Uterus (tissue), 4 donors: ENCODE measurements at places on chromosomes 2 and 18. TPM values are rescaled to one million over a fixed set of nuclear protein-coding genes. Genes with fewer than 3 reads are reported as not detected.
A peak's percentile ranks its signal among the peaks of the same experiment; 100 is the strongest.

DNA sequence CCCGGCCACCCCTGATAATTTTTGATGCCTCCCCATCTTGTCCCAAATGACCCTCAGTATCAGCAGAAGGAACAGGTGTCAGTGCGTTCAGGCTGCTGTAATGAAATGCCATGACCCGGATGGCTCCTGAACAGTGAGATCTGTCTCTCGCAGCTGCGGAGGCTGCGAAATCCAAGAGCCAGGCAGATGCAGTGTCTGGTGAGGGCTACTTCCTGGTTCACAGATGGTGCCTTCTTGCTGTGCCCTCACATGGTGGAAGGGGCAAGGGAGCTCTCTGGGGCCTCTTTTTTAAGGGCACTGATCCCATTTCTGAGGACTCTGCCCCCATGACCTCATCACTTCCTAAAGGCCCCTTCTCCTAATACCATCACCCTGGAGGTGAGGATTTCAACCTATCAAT lies 152.2 kb downstream of the TWIST2 start:
- DNase-seq: no peak

DNA sequence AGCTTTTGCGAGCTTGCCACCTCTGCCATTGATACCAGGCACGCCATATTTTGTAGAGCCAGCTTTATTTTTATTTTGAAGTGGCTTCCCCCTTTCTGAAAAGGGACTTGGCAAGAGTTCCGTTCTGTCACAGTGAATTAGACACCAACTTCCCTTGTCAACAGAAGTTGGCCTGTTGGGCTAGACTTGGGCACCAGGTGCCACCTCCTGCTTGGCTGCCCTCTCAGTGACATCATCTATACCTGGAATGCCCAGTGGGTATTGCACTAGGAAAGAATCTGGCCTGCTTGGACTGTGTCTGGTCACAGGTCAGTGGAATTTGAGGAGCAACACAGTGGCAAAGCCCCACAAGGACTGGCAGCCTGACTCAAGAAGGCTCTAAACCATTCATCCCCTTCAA lies 101.0 kb downstream of the BCL2L11 start:
- no peak for DNase-seq

DNA sequence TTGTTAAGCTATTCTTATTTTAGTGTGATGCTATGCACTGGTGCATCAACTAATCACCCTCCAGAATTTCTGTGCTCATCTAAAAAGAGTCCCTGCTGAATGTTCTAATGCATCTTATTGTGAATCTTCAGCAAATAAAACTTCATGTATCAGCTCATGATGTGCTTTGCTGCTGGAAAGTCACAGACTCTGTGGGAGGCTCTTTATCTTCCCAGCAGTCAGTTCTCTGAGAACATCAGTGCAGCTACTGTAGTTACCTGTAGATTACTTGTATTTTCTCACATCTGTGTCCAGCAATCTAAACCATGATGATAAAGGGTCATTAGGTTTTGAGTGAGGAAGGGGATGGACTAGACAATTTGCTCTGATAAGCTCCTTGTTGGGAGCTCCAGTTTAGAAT lies 141.6 kb upstream of the SP3 start:
- no peak for DNase-seq

DNA sequence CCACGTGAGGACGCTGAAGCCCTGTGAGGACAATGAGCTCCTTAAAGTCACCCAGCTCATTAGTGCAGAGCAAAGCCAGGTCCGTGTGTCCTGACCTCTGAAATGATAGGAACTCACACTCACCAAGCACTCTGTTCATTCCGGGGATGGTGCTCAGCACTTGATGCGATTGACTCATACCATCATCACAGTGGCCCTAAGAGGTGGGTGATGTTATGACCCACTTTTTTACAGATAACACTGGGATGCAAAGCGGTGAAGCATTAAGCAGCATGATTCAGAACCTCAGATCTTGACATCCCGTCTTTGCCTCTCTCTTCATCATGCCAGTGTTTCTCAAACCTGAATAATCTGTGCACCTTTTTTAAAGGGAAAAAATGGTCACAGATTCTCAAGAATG lies 234.8 kb downstream of the ALPK2 start:
- DNase-seq: no peak

STAT4 gene
- 2.3 TPM for total RNA-seq

DNA sequence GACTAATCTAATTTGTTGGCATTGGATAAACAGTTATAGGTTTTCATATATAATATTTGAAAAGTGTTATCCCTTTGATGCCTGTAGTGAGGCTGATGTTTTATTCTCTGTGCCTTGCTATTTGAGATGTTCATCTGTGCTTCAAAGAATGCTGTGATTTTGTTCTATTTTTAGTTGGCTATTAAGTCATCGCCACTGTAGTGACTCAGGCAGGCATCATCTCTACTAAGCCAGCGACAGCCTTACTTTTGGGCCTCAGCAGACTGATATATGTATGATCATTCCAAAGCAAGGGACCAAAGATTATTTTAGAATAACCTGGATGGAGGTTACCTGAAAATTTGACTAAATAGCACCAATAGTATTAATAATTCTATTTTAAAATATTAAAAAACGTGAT lies 1674.5 kb upstream of the NXPH2 start:
- DNase-seq: no peak

DNA sequence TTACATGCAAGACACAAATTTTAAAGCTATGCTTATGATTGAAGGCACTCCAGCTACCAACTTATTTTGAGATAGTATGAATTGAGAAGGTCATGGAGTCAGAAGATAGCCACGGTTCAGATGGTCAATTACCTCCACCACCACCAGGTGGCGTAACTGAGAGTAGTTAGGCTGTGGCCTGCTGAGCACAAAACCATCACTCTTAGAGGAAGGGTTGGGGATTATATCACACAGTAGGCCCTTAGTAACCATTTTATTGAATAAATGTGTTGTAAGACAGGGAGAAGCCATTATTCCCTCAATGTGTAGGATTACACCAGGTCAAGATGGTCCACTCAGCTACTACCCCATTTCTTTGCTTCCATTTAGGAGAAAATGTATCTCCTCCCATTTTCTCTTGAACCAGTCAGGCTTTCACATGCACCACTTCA lies 18.8 kb downstream of the KLHL41 start:
- peak; percentile 52 for DNase-seq

DNA sequence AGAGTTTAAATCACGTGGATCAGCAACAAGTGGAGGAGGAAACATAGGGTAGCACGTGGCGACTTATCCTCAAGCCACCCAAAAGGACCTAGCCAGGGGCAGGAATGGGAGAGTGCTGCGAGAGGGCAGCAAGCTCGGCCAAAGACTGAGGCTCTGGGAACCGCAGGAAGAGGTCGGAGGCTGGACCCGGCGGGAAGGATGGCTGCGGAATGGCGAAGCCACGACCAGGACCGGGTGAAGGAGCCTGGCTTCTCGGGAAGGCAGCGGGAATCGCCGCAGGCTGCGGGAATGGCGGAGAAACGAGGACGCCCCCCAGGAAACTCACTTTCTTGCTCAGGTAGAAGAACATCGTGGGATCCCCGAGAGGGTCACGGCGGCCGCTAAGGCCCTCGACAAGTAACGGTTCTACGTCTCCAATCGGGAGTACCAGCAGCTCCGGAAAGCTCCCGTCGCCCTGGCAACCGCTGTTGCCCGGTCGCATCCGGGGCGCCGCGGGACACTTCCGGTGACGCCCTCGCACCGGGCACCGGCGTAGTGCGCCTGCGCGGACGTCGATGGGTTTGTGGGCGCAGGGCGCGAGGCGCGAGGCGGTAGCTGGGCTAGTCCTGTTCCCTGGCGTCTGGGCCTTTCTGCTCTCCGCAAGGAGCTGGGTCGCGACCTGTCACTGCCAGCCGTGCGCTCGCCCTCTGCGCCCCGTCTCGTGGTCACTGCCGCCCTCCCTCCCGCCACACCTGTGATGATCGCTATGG lies at the start of gene WDR35:
WDR35 (minus strand) TSS at position 439 of the 749 bp plus-strand sequence; CDS start at position 349, 90 bp downstream.
- DNase-seq: peak; percentile 82

DNA sequence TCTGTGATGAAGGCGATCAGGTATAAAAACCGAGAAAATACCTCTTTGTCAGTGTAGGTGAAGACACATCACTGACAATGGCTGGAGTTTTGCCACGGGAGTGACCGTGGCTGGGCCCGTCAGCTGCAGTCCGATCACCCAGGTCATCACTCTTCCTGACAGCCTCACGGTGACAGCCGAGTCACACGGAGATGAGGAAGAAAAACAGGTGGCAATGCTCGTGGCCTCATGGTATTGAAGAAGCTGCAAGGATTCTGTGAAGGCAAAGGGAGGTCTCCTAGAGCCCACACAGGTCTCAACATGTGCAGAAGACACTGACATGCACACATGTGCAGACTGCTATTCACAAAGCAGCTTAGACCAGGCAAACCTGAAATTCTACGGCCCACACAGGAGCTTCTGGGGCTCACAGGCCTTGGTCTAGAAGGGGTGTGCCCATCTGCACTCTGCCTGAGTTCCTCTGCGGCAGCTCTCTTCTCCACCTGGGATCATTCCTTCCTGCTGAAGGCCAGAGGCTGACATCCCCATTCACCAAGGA lies 7.4 kb downstream of the COPS9 start:
- DNase-seq: no peak

NXPH2 gene
- total RNA-seq: 1.2 TPM

TACR1 gene
- total RNA-seq: 7.7 TPM

DNA sequence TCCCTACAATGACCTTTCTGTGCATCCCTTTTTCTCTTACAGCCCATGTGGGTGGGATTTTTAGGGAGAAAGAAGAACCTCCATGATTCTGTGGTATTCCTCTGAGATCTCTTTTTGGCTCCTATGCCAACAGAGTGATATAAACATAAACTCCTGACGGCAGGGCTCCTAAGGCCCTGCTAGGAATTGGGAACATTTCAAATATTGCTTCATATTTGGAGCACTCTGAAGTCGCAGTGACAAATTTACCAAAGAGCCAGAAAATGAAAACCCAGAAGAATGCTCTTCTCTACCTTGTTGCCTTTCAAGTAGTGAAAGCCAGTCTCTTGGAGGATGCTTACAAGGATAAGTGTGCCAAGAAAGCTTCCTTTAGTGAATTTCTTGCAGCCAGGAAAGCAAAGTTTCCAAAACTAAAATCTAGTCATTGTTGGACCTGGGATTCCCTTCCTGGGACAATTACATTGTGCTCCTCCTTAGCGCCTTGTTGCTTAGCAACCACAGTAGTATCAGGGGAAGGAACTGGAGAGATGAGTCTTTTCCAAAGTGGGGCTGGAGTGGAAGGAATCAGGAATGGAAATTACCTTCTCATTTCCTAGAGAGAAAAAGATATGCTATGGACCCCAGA lies 7.3 kb upstream of the SETBP1 start:
- no peak for DNase-seq

REG1B gene
- total RNA-seq: not detected

E2F6 gene
- total RNA-seq: 19.4 TPM

- no peak for DNase-seq
Observed at GRCh38 chr2:141515931-141516330, 614.9 kb downstream of the LRP1B start.

DNA sequence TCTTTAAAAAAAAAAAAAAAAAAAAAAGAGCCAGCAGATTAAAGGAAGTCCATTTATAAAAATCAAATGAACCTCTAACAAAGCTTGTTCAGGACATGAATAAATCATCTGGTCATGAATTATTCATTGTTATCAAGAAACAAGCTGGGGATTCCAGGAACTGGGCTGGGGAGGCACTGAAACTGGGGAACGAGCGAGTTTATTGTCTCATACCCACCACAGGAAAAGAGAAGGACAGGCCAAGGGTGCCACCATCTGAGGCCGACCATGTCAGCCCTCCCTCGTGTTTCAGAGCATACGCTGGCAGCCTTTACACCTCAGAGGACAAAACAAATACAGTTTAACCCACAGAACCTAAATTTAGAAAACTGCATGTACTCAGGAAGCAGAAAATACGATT lies 164.2 kb downstream of the VWC2L start:
- no peak for DNase-seq

DNA sequence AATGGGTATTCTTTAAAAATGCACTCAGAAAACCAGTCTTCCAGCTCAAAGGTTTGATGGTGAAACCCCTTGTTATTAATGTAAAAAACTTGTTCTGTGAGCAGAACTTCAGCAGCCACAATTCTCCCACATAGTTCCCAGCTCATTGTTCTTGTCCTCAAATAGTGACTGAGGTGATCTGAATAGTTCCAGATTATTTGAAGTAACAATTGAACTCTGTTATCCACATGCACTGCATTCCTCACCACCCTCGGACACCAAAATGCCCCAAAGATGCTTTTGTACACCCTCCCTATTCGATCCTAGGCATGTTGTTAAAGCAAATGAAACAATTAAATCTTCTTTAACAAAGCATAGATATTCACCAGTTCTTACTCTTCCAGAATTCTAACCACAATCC lies 2186.8 kb upstream of the CELF4 start:
- no peak for DNase-seq

VIT gene
- total RNA-seq: 3.9 TPM

KCMF1 gene
- 56.2 TPM for total RNA-seq

DNA sequence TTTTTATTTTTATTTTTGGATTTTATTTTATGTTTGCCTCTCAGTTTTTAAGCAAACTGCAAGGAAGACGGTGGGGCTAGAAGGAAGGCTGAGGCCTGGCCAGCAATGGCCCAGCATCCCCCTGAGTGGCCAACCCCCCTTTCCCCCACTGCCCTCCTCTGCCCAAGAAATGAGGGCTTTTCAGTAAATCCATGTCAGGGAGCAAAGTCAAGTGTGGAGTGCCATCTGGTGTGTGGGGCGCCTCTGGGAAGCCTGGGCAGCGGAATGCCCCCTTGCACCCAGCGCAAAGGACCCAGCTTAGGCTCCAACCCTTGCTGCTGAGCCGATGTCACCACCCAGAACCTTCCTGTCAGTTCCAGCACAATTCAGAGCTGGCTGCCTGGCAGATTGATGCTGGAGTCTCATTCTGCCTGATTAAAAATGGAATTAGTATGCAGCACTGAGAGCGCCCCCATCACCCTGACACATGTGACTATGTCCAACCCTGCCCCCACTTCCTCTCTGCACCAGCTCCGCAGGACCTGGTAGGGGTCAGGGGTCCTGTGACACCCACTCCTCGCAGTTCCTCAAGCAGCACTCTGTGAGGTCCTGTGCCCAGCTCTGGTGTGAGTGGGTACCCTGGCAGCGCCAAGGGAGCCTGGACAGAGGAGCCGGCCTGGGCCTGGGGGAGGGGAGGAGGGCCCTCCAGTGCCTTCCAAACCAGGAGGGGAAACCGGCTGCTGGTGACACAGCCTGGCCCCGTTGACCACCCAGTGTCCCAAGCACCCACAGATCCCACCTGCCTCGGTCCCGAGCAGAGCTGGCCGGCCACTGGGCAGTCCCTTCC lies 9.2 kb upstream of the ALPP start:
- DNase-seq: no peak

UGT1A5 gene
- not detected for total RNA-seq

DNA sequence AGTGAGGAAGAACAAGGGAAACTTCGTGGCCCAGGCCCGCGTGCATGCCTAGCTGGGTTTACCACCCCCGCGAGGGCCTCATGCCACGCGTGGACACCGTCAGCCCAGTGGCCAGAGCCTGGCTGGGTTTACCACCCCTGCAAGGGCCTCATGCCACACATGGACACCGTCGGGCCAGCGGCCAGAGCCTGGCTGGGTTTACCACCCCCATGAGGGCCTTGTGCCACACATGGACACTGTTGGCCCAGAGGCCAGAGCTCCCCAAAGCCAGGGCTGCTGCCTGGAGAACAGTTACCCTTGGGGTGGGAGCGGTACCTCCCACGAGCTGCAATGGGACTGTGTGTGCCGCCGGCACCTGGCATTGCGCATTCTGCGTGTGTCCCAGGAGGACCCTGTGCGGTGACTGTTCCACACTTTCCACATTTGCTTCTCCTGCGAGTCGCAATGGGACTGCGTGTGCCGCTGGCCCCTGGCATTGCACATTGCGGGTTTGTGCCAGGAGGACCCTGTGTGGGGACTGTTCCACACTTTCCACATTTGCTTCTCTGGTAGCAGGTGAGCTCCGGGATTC lies 105.6 kb upstream of the CTDP1 start:
- DNase-seq: peak; percentile 13

GRCh38 chr2:37809525-37809924 lies 115.6 kb upstream of the RMDN2 start:
- DNase-seq: peak; percentile 48
